ENCODE measurements at places on chromosomes 16 and 17.
A peak's percentile ranks its signal among the peaks of the same experiment; 100 is the strongest.

DNA sequence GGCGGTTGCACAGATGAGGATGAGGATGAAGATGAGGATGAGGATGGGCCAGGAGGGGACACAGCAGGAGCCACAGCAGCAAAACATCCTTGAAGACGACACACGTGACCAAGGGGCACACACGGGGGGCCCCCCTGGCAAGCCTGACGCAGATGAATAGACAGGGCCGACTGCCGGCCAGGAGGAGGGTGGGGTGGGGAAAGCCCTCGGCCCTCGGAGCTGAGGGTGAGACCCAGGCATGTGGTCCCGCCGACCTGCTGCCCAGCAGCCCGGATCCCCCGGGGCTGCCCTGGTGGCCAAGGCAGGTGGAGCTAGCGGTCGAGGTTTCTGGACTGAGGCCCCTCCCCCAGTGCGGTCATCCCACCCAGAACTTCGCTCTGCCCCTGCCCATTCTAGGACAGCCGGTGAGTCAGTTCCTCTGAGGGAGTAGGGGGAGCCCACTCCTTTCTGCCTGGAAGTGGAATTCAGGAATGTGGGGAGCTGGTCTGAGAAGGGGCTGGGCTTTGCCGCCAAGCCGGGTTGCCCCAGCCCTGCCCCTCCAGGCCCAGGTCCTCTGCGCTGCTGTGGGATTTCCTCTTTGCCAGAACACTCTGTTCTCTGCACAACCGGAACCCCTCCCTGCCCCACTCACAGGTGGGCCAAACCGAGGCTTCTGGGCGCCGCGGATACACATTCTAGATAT, 9.9 kb downstream of the CYGB start:
- peak; percentile 62 for DNase-seq

GRCh38 chr17:40819528-40820125, 2.8 kb downstream of the KRT10 start:
- no peak for DNase-seq

DNA sequence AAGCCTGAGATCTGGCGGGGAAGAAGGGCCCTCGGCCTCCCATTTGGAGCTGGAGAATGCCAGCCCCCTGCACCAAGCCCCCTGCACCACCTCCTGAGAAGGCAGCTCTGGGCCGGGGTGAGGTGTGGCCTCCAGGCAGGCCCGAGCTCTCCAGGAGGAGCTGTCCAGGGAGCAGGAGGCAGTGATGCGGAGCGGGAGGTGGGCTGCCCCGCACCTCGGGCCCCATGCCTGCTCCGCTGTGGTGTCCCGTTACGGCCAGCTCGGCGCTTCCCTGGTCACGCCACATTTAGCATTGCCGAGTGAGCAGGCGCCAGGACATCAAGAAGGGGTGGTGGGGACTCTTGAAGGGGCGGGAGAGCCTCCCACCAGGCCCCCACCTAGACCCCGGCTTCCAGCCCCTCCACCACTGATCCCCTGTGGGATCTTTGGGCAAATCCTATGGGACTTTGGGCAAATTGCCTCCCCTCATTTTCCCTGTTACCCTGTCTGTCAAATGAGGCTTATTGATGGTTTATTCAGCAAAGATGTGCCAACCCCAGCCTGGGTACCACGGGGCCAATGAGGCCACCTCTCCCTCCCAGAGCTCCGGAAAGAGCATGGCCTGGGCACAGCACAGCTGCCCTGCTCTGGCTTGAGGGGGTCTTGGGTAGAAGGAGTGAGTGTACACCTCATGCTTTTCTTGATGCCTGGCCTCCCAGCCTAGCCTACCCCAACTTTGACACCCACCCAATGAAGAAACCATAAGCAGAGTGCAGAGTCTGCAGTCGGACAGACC, 15.3 kb downstream of the FOXN1 start:
- peak; percentile 59 for DNase-seq

DNA sequence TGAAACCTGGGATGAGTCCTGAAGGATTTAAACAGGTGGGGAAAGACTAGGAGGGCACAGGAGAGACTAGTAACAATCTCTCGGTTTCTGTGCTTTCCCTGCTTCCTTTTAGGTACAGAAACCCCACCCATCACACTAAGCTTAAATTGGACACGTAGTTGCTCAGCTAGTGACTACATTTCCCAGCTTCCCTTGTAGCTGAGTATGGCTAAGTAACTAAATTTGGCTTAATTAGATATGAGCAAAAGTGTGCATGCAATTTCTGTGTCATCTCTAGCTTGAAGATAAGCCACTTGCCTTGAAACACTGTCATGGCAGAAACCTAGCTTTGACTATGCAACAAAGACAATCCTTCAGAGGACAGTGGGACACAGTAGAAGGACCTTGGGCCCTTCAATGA, 36.5 kb downstream of the CACNG1 start:
- DNase-seq = no peak

GRCh38 chr17:29948448-29949215, 7.2 kb downstream of the EFCAB5 start:
- DNase-seq = no peak
